ENCODE measurements at places on chromosomes 4 and X.

- no peak for DNase-seq
Observed at GRCh38 chr4:138003248-138003647, 238.9 kb downstream of the SLC7A11 start.

GRCh38 chr4:126242679-126243390 lies 928.1 kb downstream of the FAT4 start:
- DNase-seq: no peak

GRCh38 chrX:45811326-45811725 lies 610.6 kb upstream of the DIPK2B start:
- no peak for DNase-seq

- no peak for DNase-seq
Observed at GRCh38 chr4:7261087-7261486, 68.7 kb downstream of the SORCS2 start.

DNA sequence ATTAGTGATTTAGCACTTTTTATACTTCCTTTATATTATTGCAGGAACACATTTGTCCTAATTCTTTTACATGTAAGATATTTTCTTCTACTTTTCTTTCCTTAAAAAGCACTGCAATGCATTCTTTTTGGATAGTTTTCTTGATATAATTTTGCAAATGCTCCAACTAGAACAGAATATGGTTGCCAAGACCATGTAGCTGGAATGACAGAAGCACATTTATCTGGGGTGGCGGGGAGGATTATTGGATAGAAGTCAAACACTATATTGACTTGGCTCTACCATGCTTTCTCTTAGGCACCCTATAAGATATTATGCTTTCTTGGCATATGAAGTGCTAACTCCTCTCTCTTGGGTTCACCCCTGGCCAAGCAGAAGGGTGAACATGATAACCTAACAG lies 983.5 kb downstream of the FAT4 start:
- no peak for DNase-seq

GRCh38 chr4:114019276-114019968 lies 40.0 kb upstream of the ARSJ start:
- DNase-seq: no peak

GRCh38 chrX:130083656-130084382 lies 26.5 kb downstream of the ELF4 start:
- DNase-seq: no peak

GRCh38 chrX:132940727-132941327 lies 17.6 kb downstream of the HS6ST2 start:
- DNase-seq: no peak

DNA sequence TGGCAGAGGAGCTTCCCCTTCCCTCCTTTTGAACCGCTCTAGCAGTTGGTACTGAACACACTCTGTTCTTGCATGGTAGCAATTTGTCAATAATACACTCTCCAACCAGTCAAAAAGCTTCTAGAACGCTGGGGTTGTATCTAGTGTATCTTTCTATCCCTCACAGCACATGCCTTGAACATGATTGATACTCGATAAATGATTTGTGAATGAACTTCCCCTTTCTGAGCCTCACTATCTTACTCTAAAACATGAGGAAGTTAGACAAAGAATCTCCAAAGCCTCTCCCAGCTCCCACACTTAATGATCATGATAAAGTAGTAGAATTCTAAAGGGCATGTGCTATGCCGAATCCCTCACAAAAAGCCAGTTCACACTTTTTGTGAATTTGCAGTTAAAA lies 64.4 kb downstream of the DLG3 start:
- DNase-seq: no peak

- peak; percentile 64 for DNase-seq
Observed at GRCh38 chr4:150261571-150261970, 183.3 kb downstream of the DCLK2 start.

GRCh38 chr4:187084701-187085100 lies 361.0 kb upstream of the FAT1 start:
- DNase-seq: no peak

DNA sequence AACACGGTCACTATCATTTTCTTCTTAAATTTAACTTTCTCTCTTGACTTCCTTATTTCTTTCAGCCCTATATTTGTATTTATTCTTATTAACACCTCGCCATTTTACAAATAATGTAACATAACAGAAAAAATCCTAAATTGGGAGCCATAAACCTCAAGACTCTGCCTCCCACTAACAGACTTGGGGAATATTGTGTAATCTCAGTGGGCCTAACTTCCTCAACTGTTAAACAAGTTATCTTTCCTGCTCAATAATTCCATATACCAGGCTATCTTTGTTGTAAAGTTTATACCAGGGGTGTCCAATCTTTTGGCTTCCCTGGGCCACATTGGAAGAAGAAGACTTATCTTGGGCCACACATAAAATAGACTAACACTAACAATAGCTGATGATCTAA lies 26.2 kb downstream of the PRSS12 start:
- DNase-seq: no peak

DNA sequence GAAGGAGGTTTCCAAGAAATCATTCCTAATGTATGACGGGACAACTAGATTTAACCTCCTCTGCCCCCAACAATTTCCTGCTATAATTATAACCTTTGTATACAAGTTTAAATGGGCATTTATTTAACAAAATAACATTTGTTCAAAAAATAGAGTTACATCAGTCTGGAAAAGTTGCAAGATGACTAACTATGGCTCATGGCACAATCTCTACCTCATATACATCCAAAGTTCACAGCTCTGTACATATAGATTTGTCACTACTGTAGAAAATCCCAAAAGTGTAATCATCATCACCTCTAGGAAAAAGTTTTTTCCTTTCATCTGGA lies 3.8 kb upstream of the RPS6KA3 start:
- DNase-seq: no peak

GRCh38 chr4:176492646-176493302 lies 173.0 kb downstream of the SPCS3 start:
- DNase-seq: no peak

DNA sequence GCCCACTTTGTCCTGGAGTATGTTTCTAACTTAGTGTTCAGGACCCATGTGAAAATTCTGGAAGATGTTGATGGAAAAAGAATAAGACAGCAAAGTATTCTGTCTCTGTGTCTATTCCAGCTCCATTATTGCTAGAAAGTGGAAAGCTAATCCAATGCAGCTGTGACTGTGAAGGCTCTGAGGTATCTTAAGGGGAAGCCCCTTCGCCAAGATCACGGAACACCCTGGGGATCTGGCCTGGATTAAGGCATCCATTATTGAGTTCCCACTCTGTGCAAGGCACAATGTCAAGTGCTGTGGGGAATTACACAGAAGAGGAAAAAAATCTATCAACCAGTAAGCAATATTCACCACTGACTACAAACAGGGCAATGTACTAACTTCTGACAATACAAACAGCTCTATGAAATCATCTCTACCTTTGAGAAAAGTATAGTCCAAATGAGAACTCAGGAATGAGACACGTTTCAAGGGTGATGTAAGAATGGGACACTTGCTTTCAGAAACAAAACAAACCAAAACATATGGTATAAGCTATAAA lies 222.1 kb downstream of the LDB2 start:
- DNase-seq: no peak

- DNase-seq: no peak
Observed at GRCh38 chr4:148694702-148695101, 252.5 kb upstream of the NR3C2 start.

GRCh38 chr4:100849319-100849718 lies 331.5 kb upstream of the EMCN start:
- no peak for DNase-seq

DNA sequence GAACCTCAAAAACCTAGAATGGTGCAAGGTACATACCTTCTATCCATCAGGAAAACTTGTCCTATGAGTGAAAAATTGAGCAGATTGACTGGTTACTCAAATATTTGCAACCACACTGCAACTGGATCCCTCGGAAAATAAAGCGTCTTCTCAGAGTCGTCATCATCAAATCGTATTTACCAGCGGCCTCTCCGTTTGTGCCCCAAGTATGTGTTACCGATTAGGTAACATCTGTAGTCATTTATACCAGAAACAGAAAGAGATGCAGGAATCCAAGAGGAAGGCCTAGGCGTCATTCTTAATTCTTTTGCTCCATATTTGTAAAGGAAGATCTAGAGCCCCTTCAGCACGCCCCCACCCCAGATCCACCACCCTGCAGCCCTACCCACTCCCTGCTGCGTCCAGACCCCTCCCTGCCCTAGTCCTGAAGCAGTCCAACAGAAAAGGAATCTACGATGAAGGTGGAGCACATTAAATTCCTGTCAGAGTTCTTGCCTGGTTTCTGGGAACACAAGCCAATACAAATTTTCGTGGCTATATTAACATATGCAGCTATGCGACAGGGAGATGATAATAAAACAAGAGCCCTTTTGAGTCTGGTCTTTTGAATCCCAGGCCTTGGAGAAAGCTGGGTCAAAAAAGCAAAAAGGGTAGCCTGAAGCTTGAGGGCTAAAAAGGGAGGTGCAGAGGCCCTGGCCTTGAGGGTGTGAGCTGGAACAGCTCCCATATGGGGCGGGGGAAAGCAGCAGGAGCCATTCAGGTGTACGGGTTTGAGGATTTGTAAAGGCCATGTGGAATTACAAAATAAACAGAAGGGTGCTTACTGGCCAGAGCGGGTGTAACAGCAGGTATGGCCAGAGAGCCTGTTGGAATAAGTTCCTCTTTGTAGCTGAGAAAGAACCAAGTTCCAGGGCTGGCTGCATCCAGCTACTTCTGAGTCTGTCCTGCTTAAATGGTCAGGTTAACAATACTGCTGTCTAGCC lies 77.0 kb downstream of the ZNF827 start:
- DNase-seq: no peak

DNA sequence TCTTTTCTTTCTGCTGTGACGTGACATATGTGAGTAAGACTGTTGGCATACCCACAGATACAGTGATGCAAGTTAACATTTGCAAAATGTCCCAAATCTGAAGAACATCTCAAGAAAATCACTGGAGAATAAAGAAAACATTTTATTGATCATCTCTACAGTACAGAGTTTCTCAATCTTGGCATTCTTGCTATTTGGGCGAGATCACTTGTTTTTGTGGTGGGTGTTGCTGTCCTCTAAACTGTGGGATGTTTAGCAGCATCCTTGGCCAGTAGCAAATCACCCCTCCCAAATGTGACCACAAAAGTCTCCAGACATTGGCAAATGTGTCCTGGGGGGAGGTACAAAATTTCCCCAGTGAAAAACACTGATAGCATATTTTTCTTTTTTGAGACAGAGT lies 28.8 kb downstream of the AMELX start:
- DNase-seq: no peak

DNA sequence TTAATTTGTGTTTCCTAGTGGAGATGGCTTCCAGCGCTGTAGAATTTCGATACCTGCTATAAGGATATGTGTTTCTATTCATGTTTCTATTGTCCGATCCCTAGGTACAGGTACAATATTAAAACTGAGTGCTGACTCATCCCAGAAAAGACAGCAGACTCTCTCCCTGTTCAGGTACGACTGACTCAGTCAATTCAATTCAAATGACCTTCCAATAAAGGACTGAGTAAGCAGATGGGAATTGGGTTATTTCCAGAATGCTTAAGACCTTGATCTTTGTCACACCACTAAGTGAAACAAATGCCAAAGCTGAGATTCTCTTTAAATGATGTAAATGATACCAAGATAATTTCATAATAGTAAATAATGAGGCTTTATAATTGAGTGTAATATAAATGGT lies 1596.9 kb downstream of the RPA4 start:
- DNase-seq: no peak

DNA sequence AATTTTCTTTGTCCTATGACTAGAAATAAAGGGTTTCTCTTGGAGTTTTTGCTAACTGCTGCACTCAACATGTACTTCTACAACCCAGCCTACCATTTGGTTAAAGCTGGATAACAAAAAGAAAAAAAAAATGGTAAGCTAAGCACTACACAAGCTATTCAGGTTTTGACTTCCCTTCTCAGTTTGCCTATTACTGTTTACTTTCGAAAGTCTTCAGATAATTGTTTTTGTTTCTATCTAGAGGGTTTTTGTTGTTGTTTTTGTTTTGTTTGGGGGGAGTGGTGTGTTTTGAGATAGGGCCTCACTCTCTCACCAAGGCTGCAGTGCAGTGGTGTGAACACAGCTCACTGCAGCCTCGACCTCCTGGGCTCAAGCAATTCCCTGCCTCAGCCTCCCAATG lies 46.6 kb downstream of the CLOCK start:
- no peak for DNase-seq

DNA sequence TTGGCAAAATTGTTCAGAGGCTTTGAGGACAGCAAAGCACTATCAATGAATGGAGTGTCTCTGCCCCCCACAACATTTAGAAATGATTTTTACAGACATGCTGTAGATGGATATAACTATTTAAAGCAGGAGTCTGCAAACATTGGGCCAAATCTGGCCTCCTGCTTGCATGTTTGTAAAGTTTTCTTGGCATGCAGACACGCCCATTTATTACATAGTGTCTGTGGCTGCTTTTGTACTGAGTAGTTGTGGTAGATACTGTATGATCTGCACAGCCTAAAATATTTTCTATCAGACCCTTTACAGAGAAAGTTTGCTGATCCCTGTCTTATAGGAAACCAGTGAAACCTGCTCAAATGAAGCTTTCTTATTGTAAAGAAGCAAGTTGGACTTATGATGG lies 45.5 kb upstream of the PHEX start:
- no peak for DNase-seq

DNA sequence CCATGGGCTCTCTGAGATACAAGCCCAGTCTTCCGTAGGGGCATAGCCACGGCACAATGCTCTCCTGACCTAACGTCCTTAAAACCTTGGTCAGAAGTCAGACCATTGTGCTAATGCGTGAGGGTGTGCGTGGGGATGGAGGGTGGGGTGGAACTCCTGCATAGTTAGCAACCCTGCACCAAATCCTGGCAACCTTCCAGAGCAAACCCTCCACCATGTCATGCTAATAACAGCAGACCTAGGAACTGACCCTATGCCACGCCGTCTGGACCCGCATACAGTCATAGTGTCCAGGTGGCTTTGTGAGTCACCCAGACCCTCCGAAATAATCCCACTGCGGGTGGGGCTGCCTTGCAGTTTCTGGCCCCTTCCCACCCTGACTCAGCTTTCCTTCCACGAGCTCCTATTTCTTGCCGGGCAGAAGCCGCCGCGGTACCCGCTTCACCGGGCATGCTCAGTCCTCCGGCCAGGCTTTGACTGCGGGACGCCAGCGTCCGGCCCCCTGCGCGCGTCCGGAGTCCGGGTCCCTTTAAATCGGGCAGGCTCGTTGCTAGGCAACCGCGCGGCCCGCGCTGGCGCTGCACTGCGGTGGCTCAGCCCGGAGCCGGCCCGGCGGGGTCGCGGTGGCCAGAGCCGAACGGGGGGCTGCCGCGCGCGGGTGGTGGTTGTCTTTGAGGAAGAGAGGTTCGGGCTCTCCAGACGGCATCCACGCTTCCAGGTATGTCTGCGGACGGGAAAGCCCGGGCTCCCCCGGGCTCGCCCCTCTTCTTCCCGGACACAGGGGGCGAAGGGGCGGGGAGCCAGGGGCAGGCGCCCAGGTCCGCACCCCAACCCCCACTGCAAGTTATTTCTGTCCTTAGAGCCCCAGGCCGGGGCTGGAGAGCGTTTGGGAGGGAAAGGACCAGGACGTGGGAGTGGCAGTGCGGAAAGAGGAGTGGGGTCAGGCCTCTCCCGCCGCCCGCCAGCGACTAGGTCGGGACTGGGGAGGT lies at the start of gene CCDC160:
TSS of gene CCDC160 (plus strand) at position 557 of the 989 bp plus-strand sequence. CDS start 7,619 bp downstream, outside the sequence.
- peak; percentile 3 for DNase-seq

GRCh38 chrX:132810488-132810887 lies 147.9 kb downstream of the HS6ST2 start:
- DNase-seq: no peak
